ENCODE measurements at places on chromosomes 5 and 9.

- DNase-seq = no peak
These were observed 377.7 kb upstream of the IRX1 start for GRCh38 chr5:3217771-3218495.

GRCh38 chr5:104556957-104557356 lies 994.4 kb upstream of the NUDT12 start:
- no peak for DNase-seq

GRCh38 chr9:110969971-110970386 lies 68.3 kb downstream of the LPAR1 start:
- no peak for DNase-seq

- no peak for DNase-seq
These were observed 123.0 kb upstream of the FSTL4 start for GRCh38 chr5:133735346-133735745.

DNA sequence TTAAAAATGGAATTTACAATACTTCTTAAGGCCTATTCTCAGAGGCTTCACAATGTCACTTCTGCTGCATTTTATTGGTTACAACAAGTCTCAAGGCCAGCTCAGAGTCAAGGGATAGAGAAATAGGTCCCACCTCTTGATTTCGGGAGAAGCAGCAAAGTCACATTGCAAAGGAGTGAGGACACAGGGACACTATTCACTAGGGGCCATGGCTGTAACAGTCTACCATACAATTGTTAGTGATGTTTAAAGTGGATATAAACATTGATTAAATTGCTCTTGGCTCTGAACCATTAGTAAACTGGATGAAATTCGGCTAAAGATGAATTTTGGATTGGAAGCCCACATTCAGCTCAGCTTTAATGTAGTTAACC lies 21.7 kb upstream of the CMBL start:
- no peak for DNase-seq

DNA sequence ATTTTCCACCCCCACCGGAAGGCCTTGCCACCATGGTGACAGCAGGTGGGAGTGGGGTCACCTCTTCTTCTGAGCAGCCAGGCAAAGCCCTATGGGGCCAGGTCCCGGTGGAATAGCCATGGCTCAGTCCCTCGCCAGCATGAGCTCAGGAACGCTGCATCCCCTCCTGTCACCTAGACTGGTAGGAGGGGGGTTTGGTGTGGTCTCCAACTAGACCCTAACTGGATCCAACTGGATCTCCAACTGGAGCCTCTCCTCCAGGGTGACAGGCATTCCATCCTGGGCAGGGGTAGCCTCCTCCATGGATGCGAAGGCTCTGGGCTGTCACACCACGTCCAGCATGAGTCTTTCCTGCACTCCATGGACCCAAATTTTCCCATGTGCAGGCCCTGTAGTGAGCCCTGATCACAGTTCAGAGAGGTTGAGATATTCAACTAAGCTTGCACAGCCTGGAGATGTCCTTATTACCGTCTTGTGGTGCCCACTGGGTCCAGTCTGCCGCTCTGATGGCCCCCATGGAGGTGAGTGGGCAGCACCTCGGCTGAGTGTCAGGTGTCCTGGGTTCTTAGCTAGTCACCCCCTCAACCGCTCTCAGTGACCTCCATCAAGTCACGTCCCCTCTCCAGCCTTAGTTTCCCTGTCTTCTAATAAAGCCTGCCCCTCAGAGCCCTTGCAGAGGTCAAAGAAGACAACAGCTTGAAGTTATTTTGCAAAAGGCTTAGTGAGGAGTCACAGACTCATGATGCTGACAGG lies 18.6 kb upstream of the FIBCD1 start:
- DNase-seq = no peak

GRCh38 chr5:74055486-74056106 lies 429.6 kb downstream of the ARHGEF28 start:
- no peak for DNase-seq

DNA sequence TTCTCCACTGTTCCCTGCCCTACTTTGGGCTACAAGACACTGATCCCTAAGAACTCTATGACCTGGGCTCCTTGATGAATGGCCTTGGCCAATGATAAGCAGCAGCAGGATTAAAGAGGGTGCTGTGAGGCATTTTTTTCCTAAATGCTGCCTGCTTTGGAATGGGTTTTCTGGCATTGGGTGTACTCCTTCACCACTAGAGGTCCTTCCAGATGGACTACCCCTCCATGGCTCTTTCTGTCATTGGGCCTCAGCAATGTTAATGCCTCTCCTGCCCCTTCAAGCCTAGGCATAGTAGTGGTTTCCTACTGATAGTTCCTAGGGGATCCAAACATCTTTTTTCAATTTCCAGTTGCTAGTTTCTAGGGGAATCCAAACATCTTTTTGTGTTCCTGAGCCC lies 319.3 kb upstream of the RPS23 start:
- no peak for DNase-seq

GRCh38 chr5:961711-962240 lies 46.8 kb upstream of the NKD2 start:
- no peak for DNase-seq

- DNase-seq = no peak
These were observed 19.1 kb upstream of the LAMC3 start for GRCh38 chr9:130989891-130990290.

GRCh38 chr9:34862043-34862442 lies 96.0 kb upstream of the PHF24 start:
- DNase-seq = no peak

DNA sequence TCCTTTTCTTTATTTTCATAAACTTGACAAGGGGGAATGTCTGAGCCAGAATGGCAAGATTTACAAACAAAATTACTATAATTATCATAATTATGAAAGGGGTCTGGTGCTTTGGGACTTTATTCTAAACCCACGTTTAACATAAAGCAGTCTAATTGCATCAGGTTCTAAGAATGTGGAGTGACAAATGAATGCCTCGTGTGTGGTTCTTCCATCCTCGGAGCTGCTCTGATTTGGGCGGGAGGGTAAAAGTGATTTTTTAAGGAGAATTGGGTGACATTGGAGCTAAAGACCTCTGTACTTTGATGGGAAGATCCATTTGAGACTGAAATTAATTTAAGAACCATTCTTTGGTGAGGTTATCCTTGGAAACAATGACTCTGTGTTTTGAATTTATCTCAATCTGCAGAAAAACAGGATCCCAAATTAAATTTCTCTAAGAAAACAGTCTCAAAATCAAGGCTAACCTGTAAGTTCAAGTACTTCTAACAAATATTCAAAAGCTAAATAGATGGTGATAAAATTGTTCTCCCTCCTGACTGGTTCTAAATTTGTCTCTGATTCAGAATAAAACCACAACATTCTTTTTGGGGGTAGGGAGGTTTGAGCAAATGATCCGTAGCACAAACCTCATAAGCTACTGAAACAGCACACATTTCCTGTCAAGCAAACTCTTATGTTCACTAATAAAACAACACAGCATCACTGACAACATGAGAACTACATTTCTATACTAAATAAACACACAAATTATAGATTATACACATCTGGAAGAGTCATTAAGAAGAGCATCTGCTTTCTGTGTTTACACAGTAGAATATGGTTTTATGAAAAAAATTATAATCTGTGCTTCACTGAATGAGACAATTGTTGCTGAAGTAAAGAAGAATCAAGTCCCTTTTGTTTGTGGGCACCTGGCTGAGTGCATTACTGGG lies 85.5 kb downstream of the DCP2 start:
- DNase-seq = no peak

DNA sequence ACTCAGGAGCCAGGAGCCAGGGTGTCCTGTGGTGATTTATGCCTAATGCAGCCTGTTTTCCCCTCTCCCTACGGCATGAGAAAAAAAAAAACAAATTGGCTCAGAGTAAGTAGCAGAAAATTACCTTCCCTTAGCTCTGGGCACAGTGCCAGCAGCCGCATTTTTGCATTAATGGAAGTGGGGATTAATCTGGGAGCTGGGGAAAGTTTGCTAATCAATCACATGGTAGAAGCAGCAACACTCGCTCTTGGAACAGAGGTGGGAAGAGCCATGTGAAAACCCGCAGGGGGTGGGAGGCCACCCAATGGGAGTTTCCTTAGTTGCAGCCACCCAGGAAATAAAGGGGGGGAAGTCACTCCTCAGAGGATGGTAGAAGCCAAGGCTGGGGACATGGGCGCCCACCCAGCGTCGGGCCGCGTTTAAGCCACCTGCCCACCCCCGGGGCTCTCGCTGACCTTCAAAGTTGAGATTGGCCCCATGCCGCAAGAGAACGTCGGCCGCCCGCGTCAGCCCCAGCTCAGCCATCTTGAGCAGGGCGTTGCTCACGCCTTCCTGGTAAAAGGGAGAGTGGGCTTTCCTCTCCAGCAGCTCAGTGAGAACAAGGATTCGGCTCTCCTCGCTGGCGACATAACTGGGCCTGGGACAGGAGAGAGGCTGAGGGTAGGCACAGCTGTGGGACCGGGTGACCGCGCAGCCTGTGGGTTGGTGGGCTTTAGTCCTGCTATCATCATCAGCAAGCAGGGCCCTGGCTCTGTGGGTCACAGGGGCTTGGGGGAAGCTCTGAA lies 1.7 kb downstream of the ASB6 start:
- no peak for DNase-seq

DNA sequence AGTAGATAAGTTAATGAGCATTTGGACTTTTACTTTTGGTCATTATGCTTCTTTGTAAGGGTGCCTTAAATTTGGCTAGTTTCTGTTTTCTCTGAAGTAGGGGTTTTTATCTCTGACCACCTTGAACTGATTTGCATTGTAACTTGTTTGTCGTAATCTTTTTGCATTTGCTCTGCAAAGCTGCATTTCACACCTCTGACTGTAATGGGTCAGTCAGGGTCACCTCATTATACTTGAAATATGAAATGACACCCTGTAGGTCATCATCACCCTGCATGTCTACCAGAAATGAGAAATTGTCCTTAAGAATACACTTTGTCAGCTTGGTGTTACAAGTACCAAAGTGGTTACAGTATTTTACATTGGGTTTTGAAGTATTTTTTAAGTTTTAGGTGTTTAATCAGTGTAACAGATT lies 74.0 kb downstream of the KCNN2 start:
- no peak for DNase-seq

DNA sequence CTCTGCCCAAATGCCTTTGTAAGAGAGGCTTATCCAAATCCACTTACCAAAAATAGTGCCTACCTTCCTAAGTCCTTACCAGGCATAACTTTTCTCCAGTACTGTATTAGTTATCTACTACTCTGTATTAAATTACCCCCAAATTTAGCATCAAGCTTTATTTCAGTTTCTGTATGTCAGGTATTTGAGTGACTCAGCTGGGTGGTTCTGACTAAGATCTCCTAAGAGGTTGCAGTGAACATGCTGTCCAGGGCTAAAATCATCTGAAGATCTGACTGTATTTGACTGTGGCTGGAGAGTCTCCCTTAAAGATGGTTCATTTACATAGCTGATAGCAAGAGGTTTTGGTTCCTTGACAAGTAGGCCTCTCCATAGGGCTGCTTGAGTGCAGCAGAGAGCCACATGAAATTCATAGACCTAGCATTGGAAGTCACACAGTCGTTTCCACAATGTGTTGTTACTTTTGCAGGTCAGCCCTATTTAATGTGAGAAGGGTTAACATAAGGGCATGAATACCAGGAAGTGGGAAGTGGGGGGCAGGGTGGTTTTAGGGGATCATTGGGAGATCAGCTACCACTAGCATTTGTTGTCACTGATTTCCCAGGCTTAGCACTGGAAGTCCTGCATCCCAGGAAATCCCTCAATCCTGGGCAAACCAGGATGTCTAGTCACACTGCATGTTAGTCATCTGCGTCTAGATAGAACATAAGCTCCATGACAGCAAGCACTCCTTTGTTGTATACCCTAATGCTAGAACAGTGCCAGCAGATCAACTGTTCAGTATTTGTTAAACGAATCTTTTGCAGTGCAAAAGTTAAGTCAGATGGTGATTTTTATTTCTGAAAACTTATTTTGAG lies 2.0 kb upstream of the ZNF622 start:
- no peak for DNase-seq

- no peak for DNase-seq
These were observed 7.8 kb upstream of the VLDLR start for GRCh38 chr9:2613730-2614271.

Measured in CD8-positive, alpha-beta T cell (primary cell).